ENCODE measurements at places on chromosomes 6 and 20.
A peak's percentile ranks its signal among the peaks of the same experiment; 100 is the strongest.

- no peak for DNase-seq
Measured at GRCh38 chr6:31171931-31172905, 1.7 kb upstream of the POU5F1 start.

DNA sequence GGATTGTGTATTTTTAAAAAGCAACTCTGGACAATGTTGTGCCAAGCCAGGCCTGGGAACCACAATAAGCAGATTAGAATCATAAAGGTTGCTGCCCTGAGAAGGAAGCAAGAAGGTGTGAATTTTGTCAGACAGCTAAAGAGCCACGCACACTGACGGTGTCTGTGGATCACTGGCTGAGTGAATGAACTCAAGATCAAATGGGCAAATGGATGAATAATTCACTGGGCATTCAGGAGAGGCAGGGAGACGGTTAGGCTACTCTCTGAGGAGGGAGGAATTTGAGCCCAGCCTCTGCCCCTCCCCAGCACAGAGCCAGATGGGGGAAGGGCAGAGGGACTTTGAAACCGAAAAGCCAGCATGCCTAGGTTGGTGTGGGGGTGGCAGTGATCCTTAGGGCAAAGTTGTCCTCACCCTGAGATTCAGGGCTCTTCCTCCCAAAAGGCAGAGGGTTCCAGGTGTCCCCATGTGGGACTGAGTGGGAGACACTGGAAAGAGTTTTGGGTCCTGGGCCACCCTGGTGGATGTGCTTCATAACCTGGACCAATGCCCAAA is 19.5 kb upstream of the SLC22A7 start:
- no peak for DNase-seq

DNA sequence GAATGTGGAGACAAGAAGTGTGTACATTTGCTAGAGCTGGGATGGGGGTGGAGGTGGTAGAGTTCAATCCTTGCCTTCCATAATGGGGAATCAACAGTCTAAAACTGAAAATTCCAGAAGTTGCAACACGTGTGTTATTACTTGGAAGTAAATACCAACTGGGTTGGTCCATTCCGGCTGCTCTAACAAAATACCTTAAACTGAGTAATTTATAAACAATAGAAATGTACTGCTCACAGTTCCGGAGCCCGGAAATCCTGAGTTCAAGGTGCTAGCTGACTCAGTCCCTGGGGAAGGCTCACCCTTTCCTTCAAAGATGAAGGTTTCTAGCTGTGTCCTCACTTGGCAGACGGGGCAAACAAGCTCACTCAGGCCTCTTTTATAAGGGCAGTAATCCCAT is 59.0 kb downstream of the RIN2 start:
- DNase-seq, result no peak

DNA sequence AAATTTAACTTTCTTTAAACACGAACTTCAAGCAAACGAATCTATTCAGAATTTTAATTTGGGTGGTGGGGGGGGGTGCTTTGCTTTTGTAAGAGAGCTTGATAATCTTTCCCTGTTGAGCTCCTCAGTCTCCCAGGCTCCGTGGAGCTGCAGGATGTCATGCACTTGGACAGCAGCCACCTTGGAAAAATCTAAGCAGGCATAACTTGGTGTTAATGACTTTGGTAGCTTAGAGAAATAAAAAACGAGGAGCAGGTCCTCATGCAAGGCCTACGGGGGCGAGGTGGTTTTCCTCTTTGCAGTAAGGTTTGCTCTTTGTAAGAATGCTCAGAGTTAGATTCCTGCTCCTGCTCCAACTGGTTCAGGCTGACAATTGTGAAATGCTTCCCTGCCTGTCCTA is 102.3 kb downstream of the EDN1 start:
- no peak for DNase-seq

- DNase-seq, result no peak
Measured at GRCh38 chr6:8246403-8246802, 144.1 kb upstream of the EEF1E1 start.

- peak; percentile 70 for DNase-seq
Measured at GRCh38 chr6:160789263-160790027, 87.4 kb downstream of the PLG start.

- peak; percentile 35 for DNase-seq
Measured at GRCh38 chr6:89364586-89364985, 12.1 kb upstream of the UBE2J1 start.

GRCh38 chr6:6401401-6401800 is 80.9 kb upstream of the F13A1 start:
- no peak for DNase-seq

DNA sequence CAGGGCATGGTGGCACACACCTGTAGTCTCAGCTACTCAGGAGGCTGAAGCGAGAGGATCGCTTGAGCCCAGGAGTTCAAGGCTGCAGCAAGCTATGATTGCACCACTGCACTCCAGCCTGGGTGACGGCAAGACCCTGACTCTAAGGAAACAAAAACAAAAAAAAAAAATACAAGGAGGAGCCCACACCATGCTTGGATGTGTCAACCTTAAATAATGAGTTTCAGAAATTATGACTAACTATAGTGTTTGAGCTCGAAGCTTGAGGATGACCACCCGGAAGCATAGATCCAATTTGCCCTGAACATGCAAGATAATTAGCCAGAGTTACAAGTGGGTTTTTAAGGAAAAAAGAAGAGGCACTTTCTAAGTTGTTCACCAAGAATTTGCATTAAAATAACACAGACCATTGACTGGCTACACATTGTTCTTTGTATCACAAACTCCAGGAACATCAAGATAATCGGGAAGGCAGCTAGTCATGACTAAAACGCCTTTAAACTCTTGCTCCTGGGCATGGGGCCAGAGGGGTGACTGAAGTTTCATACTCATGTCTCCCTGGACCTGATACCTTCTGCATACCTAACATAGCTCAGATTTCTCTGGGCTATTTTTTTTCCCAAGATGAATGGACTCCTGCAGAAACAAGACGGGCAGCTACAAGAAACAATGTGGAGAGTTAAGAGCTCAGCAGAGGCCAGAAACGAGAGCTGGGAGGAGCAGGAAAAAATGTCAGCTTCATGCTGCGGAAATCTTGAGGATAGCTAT is 289.6 kb downstream of the PREX1 start:
- no peak for DNase-seq

- no peak for DNase-seq
Measured at GRCh38 chr20:14666696-14667095, 329.3 kb upstream of the FLRT3 start.
